ENCODE measurements at places on chromosomes 4 and X.

- no peak for DNase-seq
These were observed 186.5 kb upstream of the RPL34 start for GRCh38 chr4:108433832-108434231.

GRCh38 chrX:34790026-34790425, 132.9 kb upstream of the TMEM47 start:
- no peak for DNase-seq

DNA sequence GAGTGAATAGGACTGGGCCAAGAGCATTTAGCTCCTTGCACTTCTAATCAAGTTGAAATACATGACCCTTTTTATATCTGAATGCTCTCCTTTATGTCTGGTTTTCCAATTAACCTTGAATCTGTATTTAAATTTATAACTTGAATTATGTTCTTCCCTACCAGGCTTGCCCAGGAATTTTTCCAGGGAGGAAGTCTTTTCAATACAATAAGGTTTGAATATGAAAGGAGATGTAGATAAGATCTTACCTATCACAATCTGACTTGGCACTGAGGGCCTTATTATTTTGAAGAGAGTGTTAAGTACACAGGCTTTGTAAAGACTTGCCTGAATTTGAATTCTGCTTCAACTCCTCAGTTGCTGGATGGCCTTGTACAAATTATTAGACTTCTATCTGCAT, 555.7 kb downstream of the PCDH7 start:
- no peak for DNase-seq

DNA sequence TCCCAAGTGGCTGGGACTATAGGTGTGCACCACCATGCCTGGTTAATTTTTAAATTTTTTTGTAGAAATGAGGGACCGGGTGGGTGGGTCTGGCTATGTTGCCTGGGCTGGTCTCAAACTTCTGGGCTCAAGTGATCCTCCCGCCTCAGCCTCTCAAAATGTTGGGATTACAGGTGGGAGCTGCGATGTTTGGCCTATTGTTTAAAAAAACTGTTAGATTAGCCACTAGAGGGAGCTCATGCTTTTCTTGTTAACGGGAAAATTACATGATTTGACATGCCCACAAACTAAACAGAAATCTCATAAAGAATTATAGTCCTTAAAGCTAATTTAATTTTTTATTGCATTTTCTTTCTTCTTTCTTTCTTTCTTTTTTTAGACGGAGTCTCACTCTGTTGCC, 5.0 kb upstream of the SDAD1 start:
- DNase-seq, result peak; percentile 29

GRCh38 chr4:61160478-61160877, 39.6 kb upstream of the ADGRL3 start:
- DNase-seq, result no peak

DNA sequence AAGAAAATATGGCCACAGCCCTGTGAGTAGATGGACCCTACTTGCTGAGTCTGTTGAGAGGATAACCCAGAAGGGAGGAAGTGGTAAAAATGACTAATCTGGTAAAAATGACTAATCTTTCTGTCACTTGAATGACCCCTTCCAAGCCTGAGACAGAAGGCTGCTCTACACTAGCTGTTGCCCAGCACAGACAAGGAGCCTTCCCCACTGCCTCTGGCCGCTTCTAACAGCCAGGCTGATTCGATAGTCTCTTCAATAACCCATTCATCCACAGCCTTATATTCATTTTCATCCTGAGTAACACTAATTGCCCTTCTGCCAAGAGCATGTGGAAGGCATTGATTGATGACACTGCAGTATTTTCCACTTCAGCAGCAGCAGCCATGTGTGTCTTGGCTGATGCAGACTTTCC, 18.4 kb downstream of the MAGEB17 start:
- DNase-seq, result no peak

GRCh38 chr4:146960634-146961033, 15.0 kb upstream of the TTC29 start:
- no peak for DNase-seq

DNA sequence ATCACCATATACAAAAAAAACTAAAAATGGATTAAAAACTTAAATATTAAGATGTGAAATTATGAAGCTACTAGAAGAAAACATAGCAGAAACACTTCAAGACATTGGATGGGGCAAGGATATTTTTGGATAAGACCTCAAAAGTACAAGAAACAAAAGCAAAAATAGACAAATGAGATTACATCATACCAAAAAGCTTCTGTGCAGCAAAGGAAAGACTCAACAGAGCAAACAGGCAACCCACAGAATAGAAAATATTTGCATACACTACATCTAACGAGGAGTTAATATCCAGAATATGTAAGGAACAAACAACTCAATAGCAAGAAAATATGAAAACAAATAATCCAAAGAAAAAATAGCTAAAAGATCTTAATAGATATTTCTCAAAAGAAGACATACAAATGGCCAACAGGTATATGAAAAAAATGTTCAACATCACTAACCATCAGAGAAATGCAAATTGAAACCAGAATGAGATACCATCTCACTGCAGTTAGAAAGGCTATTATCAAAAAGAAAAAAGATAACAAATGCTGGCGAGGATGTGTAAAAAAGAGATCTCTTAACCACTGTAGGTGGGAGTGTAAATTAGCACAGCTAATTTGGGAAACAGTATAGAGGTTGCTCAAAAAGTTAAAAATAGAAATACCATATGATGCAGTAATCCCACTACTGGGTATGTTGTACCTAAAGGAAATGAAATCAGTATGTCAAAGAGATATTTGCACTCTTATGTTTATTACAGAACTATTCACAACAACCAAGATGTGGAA, 17.8 kb upstream of the LRCH2 start:
- no peak for DNase-seq

DNA sequence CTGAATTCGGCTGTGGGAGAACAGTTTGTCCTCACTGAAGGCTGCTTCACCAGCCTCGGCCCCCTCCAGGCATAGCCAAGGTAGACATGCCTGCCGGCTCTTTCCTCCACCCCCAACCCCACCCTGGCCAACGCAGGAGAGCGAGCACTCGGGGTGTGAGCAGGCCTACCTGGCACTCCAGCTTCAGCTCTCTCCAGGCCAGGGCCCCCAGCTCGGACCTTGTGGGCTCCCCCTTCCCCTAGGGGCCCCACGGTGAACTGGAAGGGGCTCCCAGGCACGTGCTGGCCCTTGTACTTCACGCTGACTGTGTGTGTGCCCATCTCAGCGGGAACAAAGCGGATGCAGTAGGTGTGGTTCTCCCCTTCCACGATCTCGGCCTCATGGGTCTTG, 22.4 kb downstream of the FLNA start:
- no peak for DNase-seq

DNA sequence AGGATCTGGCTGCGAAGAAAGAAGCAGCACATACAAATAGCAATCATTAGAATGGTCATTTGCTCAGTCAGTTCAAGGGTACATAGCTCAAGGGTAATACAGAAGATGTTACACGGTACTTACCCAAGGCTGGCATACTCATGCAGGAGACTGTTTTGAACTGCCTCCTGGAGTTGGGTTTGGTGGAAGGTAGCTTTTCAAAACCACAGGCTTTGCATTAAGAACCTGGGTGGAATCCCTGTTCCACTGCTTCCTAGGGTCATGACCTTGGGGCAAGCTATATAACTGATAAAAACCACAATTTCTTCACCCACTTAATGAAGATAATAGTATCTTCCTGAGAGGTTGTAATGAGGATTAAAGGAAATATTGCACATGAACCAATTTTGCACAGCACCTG, 36.5 kb downstream of the TBC1D9 start:
- no peak for DNase-seq

- no peak for DNase-seq
These were observed 25.5 kb upstream of the FHL1 start for GRCh38 chrX:136121788-136122187.

DNA sequence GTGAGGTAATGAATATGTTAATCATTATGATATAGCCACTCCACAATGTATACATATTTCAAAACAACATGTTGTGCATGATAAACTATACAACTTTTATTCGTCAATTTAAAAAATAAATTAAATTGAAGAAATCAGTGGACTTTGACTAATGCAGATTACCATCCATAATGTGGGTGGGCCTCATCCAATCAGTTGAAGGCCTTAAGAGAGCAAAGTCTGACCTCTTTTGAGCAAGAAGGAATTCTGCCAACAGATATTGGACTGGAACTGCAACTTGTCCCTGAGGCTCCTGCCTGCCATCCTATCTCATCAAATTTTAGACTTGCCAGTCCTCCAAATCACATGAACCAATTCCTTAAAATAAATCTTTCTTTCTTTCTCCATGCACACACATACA, 57.4 kb upstream of the SLC16A2 start:
- DNase-seq, result no peak

DNA sequence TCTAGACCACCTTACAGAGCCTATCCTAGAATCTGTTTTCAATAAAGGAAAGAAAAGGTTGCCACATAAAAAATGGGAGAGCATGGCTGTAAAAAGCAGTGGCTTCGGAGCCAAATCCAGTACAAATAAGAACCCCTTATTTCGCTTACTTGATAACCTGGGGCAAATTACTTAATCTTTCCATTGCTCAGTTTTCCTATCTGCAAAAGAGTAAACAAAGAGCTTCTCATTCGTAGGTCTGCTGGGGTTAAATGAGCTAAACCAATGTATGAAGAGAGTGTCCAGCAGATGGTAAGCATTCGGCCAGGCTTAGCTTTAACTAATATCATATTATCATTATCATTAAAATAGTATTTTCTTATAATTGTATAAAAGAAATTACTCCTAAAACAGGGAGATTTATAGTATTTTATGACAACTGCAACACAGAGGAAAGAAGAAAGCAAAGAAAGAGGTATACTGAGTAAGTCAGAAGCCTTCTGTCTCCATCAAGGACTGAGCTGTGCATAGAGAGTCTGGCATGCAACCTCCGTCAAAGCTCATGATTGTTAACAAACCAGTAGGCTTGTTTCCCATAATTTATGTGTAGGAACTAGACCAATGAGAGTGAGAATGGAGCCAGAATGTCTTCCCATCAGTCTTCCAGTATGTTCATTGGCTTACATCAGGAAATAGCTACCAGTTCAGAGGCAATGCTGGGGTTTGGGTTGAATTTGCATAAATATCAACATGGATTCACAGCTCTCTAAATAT, 364.9 kb downstream of the UNC5C start:
- DNase-seq, result no peak

- no peak for DNase-seq
These were observed 513.5 kb upstream of the NR3C2 start for GRCh38 chr4:148955564-148956297.

GRCh38 chr4:33283818-33284217, 2563.6 kb downstream of the PCDH7 start:
- no peak for DNase-seq

DNA sequence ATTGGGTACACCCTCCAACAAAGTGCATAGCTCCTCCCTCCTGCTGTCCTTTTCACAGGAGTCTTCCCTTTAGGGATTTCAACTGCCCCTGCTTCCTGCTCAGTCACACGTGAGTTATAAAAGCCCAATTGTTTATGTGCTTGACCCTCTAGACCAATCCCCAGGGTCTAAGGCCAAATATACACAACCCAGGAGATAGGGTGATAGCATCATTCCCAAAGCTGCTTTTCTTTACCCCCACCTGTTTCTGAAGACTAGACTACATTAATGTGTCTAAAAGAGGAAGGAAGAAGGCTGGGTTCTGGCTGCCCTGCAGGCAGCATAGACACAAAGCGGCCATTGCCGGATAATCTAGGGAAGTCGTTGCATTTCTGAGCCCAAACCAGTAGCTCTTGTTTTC, 526.7 kb upstream of the FRG1 start:
- DNase-seq, result no peak

- no peak for DNase-seq
These were observed 200.6 kb downstream of the APBB2 start for GRCh38 chr4:41013746-41014145.

DNA sequence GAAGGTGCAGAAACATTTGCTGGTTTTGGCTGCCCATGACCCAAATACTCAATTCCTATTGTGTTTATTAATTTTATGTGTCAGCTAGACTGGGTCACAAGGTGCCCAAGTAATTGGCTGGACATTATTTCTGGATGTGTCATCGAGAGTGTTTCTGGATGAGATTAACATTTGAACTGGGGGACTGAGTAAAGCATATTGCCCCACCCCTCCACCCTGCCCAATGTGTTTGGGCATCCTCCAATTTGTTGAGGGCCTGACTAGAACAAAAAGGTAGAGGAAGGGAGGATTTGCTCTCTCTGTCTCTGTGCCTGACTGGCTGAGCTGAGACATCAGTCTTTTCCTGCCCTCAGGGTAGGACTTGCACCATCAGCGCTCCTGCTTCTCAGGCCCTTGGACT, 29.7 kb upstream of the LCORL start:
- no peak for DNase-seq

DNA sequence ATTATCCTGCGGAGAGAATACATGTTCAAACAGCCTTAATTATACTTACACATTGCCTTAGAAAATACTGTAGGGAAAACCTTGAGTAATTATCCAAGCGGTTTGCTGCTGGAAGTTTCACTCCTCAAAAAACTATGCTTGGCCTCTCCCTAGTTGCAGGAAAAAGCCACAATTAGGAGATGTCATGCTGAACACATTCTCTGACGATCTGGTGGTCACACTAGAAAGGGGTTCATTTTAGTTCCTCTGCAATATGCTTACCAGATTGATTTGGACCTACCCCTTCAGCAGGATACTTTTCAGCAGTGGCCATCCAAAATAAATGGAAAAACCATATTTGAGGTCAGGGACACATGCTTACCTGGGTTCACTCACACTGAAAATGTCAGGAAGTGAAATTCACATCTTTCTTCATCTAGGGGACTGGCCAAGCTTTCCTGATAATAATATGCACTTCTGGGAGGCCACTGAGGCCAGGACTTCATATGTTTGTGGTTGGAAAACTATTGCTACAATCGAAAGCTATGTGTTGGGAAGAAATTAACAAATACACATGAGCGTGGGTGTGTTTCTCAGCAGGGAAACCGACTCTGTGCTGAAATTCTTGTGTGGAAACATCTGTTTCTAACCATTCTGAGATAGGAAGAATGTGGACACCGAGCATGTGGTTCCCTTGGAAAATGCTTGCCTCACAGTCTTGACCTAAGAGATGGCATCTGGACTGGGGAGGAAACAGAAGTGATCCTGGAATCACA, 68.8 kb downstream of the ATXN3L start:
- DNase-seq, result no peak

- no peak for DNase-seq
These were observed 100.0 kb downstream of the SHISA3 start for GRCh38 chr4:42497142-42497910.

DNA sequence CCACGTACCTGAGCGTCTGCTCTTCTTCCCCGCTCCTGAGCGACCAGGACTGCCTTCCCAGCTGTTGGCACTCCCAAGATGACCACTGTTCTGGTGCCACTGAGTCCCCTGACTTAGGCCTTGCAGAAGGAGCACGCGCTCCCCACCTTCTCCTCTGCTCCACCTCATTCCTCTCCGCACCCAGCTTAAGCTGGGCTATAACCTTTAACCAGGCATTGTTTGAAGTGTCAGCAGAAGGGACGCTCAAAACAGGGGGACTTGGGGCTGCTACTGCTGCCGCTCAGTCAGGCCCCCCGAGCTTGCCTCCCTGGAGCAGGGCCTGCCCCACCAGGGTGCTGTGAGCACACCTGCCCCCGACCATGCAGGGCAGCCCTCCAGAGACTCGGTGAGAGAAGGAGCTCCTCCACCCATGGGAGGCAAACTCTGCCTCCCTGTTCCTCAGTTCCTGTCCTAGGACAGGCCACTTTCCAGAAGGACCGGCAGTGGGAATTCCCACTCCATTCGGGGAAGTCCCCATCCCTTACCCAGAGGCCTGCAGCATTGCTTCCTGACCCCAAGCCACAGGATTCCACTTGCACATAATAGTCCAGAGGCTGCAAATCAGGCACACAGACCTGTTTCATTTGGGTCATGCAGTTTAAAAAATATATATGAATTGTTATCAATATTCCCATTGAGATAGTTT, 99.7 kb upstream of the ENPP6 start:
- DNase-seq, result no peak

All from NCI-H1417 treated with DMSO at 0.1 percent for 48 hours (cell line).